ENCODE measurements at places on chromosomes 12 and 14.

GRCh38 chr14:59297071-59297776 lies 108.8 kb downstream of the DAAM1 start:
- DNase-seq: no peak

- DNase-seq: no peak
Observed at GRCh38 chr14:66140213-66140918, 345.8 kb upstream of the CCDC196 start.

- DNase-seq: no peak
Observed at GRCh38 chr12:98911396-98911795, 266.3 kb downstream of the APAF1 start.

GRCh38 chr14:99349721-99350495 lies 77.9 kb upstream of the BCL11B start:
- no peak for DNase-seq

- DNase-seq: no peak
Observed at GRCh38 chr14:54362089-54362504, 34.7 kb upstream of the CDKN3 start.

GRCh38 chr12:47067176-47067575 lies 12.2 kb upstream of the PCED1B start:
- no peak for DNase-seq

DNA sequence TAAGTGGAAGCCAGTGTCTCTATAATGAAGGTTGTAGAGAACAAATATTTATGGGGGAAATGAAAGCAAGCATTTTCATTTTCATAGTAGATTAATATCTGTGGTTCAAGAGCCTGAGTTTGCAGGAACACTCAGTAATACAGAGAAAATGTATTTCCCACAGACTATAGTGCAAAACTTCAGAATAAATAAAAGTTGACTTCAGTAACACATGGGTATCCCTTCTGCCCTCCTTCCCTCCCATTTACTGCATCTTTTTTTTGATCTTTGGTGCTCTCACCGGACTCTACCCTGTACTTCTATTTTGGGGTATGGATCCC lies 75.3 kb upstream of the AMN1 start:
- DNase-seq: no peak

DNA sequence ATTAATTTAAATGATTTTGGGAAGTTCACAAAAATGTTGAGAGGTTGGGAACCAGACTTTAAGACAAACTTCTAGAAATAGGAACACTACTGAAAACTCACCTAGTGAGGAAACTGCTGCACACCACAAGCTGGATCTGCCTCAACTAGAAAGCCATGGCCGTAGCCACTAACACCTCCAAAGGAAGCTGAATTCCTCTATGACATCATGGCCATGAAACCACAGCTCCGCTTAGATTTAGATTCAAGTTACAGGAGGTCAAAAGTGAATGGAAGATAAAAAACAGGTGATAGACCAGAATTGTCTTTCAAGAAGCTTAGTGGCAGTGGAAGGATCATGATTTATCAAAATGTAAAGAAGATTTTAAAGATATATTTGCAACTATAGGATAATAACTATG lies 208.8 kb upstream of the ALG10 start:
- no peak for DNase-seq

DNA sequence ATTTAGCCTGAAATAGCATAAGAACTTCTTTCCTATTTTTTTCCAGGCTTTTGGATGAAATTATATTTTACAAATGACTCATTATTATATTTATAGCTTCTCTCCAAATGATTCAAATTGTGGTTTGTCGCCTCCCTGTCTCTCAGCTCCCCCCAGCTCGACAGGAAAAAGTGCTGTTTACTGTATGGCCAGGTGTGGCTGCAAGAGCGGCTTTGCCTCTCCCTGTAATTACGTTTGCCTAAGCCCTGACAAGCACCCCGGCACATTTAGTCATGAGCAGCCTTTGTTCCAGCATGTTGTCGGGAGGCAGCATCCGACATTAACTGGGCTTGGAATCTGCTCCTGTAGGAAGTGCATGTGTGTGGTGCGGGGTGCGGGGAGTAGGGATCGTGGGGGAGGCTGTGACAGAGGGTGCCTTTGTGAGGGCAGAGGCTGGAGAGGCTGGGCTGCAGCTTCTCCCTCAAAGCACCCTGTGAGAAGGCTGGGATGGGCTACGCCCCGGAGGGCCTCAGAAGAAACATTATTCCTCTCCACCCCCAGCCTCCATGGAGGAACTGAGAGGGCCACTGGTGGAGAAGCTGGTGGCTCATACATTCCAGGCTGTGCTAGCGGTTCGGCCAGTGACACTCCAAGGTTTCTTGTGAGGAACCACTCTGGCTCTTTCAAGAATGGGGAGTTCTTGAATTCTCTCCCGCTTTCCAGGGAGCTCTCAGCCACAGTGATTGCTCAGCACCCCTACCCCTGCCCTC lies 42.1 kb upstream of the CTDSP2 start:
- no peak for DNase-seq

GRCh38 chr12:131251336-131252101 lies 297.8 kb downstream of the ADGRD1 start:
- DNase-seq: no peak

GRCh38 chr12:114441545-114441944 lies 35.6 kb upstream of the TBX5 start:
- DNase-seq: no peak

DNA sequence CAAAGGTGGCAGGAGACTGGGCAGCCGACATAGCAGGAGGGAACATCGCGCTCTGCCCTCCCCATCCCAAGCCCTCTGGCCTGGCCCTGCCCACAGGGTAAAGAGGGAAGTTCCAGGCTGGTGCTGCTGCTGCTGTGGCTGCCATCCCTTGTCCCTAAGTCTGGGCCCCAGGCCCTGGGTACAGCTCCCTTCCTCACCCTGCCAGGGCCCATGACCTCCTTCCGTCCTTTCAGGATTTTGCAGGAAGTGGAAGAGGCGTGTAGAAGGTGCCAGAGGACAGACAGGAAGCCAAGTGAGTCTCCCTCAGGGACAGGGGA lies 14.7 kb upstream of the NCOR2 start:
- no peak for DNase-seq

- no peak for DNase-seq
Observed at GRCh38 chr14:22530127-22530526, 58.9 kb downstream of the DAD1 start.

- no peak for DNase-seq
Observed at GRCh38 chr14:34012978-34013720, 62.3 kb upstream of the EGLN3 start.

- DNase-seq: peak; percentile 71
Observed at GRCh38 chr12:109775172-109775881, 57.9 kb downstream of the TRPV4 start.

DNA sequence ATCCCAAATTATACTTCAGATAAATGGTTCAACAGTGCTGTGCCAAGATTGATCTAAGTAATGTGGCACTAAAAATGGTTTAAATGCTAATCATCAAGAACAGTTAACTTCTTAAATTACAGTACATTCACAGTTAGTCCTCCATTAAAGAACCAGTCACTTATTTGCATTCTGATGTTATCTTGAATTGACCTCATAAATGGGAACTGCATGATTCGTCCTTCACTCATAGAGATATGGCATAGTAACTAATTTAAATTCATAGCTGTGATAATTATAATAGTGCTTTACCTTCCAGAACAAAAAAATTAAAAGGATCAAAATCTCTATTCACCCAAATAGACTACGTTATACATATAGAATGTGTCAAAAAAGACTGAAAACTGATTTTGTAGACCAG lies 61.1 kb downstream of the COCH start:
- no peak for DNase-seq

GRCh38 chr14:68278576-68279436 lies 459.2 kb downstream of the RAD51B start:
- DNase-seq: no peak

DNA sequence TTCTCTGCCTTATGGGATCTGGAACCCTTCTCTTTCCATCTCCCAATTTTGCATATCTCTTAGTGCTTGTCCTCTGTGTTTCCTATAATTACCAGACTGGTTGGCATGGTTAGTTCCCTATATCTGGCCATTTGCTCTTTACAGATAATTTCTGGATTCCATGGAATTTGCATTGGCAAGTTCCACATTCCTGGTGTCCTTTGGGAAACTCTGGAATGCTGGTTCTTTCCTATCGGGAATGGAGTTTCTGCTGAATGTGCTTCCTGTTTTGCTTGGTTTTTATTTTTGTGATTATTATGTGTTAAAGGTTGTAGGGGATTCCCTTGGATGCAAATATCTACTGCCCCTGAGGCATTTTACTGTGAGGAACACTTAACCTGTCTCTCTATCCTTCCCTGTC lies 193.0 kb upstream of the BTG1 start:
- DNase-seq: no peak

GRCh38 chr12:113341535-113341934 lies 6.6 kb upstream of the SLC8B1 start:
- DNase-seq: no peak

DNA sequence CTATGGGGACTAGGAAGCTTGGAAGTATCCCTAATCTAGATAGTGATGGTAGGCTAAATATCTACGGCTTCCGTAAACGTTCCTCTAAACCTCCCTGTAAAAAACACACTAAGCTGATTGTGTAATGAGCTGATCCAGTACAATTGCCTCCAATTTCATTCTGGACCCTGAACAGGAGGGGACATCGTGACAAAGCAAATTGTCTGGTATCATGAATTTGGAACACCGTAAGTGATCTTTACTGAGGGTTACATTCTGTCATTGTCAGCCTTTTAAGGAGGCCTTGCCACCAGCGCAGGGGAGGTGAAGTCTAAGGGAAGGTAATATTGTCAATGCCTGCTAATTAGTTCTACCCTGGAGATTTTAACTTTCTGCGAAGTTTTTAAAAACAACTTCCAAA lies 487 bp upstream of the MGST1 start:
- no peak for DNase-seq

DNA sequence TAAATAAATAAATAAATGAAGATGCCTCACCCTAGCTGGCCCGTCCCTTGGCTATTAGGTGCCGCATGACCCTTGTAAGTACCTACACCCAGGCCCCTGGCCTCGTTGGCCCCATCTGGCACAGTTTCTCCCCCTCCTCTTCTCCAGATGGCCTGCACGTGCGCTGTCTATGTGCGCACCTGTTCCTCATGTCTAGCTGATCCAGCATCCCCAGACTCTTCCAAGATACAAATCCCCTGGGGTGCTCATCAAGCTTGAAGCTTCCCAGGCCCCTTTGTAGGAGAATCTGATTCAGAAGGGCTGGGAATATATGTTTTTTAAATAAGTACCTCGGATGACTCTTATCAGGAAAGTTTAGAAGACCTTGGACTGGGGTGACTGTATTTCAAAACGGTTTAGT lies 133.3 kb downstream of the CHST11 start:
- no peak for DNase-seq

DNA sequence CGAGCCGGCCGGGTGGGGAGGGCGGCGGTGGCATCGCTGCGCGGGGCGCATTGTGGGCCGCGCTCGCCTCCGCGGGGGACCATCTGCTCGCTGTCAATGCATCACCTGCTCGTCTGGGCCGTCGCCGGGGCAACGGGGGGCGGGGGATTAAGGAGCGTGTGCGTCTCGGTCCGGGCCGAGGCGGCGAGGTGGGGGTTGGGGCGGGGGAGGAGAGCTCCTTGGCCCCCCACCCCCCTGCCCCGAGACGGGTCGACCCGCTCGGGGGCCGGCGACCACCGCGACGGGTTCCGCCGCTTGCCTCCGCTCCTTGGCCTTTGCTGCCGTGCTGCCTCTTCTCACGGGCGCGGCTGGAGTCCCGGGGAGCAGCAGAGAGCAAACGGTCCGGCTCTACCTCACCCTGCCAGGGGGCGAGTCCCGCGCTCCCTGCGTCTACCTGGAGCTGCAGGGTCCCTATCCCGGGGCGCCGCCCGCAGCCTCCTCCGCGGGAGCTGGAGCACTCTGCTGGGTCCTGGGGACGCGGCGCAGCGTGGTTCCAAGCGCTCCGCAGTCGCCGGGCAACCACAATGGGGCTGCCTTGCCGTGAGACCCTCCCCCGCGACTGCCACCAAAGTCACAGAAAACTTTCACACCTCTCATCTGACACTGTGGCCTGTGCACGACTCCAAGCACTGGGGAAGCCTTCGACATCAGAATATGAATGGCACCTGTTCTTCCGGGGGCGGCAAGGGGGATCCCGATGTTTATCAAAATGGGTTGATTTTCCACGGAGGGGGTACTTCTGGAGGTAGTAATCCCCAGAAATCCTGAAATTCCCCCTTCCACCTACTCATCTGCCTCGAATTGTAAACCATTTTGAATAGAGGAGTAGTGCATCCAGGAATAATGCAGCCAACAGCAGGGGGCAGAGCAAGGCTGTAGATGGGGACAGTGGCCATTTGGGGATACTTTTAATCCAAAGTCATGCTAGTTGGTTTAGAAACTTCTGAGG lies at the start of gene C12orf42:
Gene C12orf42, minus strand, starts transcription at position 500 of the 988 bp plus-strand sequence. CDS start 17,542 bp downstream, outside the sequence.
- DNase-seq: peak; percentile 68

GRCh38 chr12:25455696-25456095 lies 97.4 kb downstream of the LMNTD1 start:
- DNase-seq: no peak

- no peak for DNase-seq
Observed at GRCh38 chr12:122960193-122960569, 6.1 kb downstream of the ABCB9 start.

DNA sequence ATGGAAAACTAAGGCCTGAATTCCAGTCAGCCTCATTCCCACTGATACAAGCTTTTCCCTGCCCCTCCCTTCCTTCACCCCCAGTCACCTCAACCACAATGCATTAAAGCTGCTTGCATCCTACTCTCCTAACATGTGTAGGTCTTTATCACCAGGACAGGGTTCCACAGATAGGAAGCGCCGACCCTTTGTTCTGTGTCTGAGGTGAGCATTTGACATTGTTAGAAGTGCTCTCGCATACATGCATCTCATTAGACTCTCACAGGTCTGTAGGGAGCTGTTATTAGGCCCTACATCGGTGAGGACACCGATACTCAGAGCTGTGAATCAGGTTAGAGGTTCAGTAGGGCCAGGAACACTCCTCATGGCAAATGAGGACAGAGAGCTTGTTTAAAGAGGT lies 13.2 kb upstream of the EDDM3A start:
- no peak for DNase-seq

DNA sequence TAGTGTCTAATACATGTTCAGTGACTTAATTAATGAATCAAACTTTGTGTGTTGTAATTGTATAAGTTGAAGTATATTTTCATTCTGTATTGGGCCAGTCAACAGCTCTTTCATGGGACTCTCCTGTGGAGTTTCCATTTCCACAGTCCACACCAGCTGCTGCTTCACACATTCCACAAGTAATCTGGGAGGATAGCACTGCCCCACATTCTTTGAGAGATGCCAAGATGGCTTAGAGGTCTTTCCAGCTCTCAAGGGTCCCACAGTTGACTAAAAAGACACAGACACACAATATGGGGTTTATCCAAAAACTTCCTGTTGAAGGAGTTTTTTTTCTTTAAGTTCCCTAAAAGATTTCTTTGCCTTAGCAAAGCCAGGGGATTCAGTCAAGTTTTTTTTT lies 408.3 kb downstream of the AACS start:
- no peak for DNase-seq
